ENCODE measurements at places on chromosomes 13 and 19. TPM values are rescaled to one million over a fixed set of nuclear protein-coding genes. Genes with fewer than 3 reads are reported as not detected.

Gene N4BP2L1
- total RNA-seq, result 1.2 TPM

Gene SKA3
- 8.6 TPM for total RNA-seq

Gene TSKS
- total RNA-seq, result 0.38 TPM

DNA sequence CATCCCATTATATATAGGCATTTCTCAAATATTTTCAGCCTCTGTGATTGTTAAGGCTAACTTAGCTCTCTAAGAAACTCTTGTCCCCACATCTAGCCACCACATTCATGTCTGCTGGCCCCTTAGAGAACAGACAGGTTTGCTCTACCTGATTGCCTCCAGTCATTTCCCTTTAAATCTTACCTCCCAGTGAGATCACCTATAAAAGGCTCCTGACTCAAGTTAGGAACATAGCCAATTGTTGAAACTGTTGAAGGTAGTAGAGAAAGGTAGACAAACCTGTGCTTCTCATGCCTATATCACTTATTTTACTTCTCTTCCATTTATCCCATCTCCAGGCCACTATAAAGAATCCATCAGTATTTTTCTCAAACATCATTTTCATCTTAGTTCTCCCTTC is 771.4 kb downstream of the DIAPH3 start:
- DNase-seq, result no peak

GRCh38 chr19:41421314-41421713 is 5.9 kb downstream of the B3GNT8 start:
- DNase-seq, result no peak

GRCh38 chr19:38667661-38668171 is 20.3 kb downstream of the ACTN4 start:
- peak; percentile 88 for DNase-seq

- DNase-seq, result no peak
Observed at GRCh38 chr19:47469719-47470118, 2.0 kb downstream of the SLC8A2 start.

DNA sequence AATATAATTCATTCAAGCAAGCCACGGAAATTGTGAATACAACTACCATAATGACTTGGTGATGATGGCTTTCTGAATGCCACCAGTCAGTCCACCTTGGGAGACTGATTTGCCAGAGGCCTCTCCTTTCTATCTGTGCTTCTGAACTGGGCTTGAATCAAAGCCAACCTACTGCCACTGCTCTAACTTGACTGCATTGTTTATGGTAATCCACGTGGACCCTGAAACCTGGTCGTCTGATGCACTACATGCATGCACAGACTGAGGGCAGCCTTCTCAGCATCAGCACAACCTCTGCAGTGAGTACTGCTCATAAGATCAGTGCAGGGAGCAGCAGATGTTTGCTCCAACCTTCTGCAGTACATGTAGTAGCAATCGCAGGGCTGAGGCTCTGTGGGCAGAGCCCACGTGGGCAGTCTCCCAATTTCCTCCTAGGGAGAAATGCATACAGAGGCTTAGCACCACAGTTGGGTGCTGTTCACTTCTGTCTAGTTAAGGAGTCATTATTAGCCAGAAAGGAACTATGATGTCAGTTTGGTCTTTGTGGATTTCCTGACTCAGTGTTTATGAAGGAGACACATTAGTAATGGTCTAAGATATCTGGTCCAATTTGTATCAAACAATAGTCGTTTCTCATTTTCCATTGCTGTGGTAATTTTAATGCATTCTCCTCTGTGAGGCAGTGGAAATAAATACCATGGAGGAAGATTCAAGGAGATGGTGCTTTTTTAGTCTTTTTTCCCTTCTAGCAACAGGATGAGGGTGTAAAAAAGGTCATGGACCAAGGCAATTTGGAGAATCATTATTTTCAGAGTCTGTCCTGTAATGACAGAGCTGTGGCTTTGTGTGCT is 82.5 kb downstream of the AKAP11 start:
- peak; percentile 69 for DNase-seq

DNA sequence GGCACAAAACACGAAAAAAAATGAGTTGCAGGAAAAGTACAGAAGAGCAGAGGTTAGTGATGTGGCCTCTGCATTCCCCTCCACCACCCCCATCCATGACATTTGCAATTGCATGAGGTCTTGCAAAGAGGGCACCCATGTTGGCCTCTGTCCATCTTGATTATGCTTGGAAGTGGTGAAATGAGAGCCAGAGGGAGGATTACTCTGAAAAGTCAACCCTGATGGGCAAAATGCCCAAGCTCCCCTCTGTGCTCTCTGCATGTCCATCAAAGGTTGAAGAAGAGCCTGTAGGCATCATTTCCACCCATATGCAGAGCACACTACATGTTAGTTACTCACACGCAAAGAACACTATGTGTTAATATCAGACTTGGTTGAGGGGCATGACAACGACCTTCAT is 71.4 kb downstream of the SLC15A1 start:
- DNase-seq, result no peak

Measured in GM23248 (cell line).